Activated CD8-positive, alpha-beta memory T cell treated with anti-CD3 and anti-CD28 coated beads for 4 hours (primary cell): ENCODE measurements at places on chromosomes 5 and 9.
A peak's percentile ranks its signal among the peaks of the same experiment; 100 is the strongest.

DNA sequence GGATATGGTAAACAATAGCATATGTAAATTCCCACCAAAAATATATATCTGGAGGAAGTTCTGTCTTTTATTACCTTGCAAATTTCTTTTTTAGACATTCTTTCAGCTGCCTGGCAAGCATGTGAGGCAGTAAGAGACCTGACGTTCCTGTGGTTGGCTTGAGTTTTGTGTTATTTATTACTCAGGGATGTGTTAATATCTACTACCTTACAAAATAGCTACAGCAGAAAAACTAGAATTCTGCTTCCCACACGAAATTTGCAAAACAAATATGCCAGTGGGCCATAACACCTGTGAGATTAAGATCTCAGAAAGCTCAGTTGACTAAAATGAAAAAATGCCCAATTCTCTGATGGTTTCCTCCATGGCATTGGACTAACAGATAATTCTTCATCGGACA lies 274.2 kb downstream of the TMEM167A start:
- no peak for DNase-seq

DNA sequence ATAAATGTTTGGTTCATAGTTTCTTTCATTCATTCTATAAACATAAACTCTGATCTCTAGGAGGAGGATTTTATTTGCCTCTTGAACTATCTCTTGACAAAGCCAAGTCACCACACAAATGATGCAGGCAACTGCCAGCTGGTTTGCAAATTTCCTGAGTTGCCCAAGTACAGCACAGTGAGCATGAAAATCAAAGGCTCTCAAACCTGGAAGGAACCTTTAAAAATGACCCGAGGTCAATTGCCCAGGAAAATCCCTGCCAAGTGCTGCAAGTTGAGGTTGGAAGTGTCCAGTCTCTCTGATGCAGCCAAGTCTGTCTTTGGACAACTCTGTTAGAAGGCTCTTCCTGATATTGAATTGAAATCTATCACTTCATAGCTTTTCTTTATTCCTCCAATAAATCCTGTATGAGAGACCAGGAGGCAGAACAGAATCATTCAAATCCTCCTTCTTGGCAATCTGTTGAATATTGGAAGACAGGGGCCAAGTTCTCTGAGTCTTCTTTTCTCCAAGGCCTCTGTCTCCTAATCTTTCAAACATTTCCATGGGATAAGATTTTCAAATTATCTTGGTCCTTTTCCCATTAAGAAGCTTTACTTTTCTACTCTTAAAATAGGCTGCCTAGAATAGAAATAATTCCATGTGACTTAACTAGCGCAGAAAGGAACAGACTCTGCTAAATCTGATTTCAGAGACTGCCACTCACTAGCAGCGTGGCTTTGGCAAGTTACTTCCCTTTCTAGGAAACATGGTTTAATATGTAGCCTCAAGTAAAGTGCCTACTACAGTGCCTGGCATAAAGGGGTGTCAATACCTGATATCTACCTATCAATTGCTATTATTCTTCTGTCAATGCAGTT lies 159.2 kb downstream of the SNX18 start:
- no peak for DNase-seq

GRCh38 chr9:25678846-25679360 lies 659 bp upstream of the TUSC1 start:
- DNase-seq: no peak

- no peak for DNase-seq
Observed at GRCh38 chr5:64707191-64707590, 16.9 kb downstream of the SHISAL2B start.

- no peak for DNase-seq
Observed at GRCh38 chr9:129483415-129484351, 137.2 kb downstream of the C9orf50 start.

- DNase-seq: no peak
Observed at GRCh38 chr5:127959152-127959764, 124.3 kb upstream of the SLC12A2 start.

GRCh38 chr5:158349987-158350386 lies 491.0 kb upstream of the CLINT1 start:
- DNase-seq: no peak

DNA sequence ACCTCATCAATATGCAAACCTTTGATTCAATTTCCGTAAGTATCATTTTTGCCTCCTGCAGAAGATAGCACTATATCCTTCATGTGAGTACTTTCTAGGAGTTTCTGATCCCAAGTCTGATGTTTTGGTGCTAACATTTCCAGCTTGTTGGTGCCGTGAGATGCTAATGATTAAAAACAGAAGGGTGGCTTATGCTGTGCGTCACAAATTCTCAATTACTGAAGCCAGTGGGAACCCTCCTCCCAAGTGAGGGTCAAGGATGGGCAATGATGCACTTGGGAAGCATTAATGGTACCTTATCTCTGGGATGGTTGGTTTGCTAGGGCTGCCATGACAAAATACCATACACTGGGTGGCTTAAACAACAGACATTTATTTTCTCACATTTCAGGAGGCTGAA lies 123.0 kb downstream of the FOXD1 start:
- DNase-seq: no peak

GRCh38 chr5:93349613-93350012 lies 231.4 kb downstream of the NR2F1-AS1 start:
- no peak for DNase-seq

DNA sequence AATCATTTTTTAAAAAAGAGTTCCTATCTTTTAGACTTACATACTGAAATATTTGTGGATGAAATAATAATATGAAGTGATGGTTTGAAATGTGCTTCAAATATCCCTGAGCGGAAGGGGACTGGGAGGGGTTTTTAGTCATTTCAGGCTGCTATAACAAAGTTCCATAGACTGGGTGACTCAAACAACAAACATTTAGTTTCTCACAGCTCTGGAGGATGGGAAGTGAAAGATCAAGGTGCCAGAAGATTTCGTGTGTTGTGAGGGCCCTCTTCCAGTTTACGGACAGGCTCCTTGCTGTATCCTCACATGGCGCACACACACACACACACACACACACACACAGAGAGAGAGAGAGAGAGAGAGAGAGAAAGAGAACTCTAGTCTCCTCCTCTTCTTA lies 27.1 kb upstream of the TEX10 start:
- no peak for DNase-seq

GRCh38 chr5:73640861-73641320 lies 14.9 kb downstream of the ARHGEF28 start:
- DNase-seq: no peak

GRCh38 chr9:135992486-135993408 lies 31.6 kb upstream of the UBAC1 start:
- DNase-seq: no peak

GRCh38 chr5:148403344-148403743 lies 19.6 kb downstream of the FBXO38 start:
- DNase-seq: no peak

GRCh38 chr5:153641183-153641688 lies 150.8 kb downstream of the GRIA1 start:
- DNase-seq: no peak

DNA sequence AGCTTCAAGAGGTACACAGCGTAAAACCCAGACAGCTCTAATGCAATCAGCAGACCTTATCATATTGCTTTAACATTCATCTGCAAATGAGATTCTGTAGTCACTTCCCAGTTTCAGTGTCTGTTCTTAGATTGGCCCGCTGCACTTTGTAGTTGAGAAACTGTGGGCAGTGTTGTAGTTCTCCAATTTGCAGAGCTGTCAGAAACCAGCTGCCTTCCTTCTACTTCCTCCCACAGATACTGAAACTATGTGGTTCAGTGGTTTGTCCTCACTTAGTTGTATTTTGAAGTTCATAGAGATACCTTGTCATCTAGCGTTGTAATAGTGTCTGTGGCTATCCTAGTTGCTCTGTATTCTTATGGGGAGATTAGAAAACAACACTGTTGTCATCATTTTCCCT lies 39.6 kb upstream of the TRIM36 start:
- peak; percentile 16 for DNase-seq

DNA sequence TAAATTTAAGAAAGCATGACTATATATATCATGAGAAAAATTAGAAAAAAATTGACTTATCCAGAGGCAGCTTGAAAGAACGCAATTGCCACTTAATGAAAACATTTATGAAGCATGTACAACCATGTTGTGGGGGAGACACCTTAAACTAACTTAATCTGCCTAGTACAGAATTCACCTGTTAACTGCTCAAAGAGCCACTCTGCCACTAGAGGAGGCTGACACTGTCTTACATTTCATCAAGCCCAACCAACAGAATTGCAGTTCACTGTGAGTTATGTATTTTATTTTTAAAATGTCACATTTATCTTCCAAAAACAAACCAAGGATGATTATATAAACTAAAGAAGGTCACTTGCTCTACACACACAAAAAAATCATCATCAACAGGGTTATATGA lies 252.9 kb downstream of the MLLT3 start:
- DNase-seq: no peak

- DNase-seq: no peak
Observed at GRCh38 chr5:132456987-132457361, 33.6 kb downstream of the IRF1 start.

DNA sequence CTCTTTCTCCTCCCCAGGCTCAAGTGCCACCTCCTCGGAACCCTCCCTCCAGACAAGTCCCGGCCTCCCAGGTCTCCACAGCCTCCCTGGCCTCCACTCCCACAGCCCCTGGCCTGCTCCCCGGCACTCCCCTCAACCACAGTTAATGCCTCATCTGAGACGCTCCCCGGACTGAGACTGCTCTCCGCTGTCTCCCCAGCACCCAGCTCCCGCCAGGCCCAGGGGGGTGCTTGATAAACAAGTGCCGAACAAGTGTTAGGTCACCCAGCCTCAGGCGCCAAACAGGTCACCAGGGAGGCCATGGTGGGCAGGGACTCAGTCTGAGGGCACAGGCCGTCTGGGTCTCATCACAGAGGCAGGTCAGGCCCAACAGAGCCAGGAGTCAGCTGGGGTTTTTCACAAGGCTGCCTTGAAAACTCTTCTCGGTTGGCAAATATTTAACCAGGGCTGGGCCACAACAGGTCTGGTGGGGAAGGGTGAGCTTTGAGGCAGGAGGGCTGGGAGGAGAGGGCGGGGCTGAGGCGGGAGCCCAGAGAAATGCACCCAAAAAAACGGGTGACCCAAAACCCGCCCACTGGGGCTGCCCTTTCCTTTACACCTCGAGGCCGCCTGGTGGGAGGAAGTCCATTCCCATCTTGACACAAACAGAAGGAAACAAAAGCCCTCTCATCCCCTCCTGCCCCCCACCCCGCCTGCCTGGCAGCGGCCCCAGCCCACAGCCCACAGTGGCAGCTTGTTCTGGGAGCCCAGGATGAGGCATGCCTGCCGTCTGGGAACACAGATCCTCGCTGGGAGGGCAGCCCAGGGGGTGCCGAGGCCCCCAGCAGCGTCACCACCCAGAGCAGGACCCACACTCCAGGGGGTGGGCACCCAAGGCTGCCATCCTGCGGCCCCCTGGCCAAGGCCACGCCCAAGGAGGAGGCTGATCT lies 66.6 kb upstream of the STXBP1 start:
- no peak for DNase-seq

DNA sequence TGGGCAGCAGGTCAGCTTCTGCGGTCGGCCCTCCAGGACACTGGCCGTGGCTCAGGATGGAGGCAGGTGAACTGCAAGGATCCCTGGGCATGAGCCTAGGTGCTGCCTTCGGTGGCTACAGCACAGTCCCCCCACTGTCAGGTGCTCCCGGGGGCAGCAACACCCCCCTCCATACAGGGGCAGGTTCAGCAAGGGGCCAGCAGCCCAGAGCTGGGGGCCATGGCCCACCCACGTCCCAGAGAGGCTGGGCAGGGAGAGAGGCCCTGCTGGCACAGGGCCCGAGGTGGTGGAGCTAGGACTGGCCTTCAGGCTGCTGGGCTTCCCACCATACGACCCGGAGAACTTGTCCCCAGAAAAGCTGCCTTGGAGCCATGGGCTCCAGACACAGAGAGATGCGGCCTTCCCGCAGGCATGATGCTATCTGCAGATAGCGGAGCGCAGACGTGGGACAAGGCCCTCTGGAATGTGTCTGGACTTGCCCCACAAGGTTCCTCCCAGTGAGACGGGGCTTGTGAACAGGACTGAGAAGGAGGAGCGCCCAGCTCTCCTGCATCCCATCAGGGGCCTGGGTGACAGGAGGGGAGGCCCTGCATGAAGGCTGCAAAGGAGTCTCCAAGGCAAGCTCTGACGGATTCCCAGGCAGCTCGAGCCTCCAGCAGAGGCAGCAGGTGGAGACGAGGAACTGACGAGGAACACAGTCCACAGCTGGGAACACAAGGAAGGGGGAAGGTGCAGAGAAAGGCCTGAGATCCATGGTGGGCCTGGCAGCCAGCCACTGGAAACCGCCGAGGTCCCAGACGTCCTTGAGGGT lies 111.1 kb downstream of the VAV2 start:
- DNase-seq: no peak

GRCh38 chr5:167143716-167144115 lies 1147.7 kb upstream of the WWC1 start:
- no peak for DNase-seq

DNA sequence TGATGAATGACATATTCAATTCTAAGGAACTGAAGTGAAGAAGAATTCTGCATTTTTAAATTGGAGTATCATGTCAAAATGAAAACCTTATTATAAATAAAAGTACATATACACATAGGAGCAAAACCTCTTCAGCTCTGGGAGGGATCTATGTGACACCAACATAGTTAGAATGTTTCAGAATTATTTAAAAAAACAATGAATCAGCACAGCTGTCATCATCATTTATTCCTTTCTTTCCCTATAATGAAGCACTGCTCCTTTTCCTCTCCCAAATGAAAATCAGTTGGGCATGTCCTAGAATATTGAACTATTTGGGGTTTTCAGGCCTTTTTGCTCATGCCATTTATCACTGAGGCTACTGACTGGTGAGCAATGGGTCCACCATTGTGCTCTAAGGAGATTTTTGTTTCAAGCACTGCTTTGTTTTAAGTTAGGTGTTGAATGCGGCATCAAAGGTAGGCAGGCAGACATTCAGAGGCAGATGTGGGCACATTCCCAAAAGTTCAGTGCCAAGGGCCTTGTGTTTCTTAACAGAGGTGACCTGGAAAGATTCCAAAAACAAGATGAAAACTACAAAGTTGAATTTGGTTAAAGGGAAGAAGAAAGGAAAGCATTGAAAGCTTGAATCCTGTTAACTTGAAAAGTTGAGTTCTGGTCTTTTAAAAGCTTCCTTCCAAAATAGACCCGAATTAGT lies 126.4 kb upstream of the ADAMTSL1 start:
- DNase-seq: no peak

DNA sequence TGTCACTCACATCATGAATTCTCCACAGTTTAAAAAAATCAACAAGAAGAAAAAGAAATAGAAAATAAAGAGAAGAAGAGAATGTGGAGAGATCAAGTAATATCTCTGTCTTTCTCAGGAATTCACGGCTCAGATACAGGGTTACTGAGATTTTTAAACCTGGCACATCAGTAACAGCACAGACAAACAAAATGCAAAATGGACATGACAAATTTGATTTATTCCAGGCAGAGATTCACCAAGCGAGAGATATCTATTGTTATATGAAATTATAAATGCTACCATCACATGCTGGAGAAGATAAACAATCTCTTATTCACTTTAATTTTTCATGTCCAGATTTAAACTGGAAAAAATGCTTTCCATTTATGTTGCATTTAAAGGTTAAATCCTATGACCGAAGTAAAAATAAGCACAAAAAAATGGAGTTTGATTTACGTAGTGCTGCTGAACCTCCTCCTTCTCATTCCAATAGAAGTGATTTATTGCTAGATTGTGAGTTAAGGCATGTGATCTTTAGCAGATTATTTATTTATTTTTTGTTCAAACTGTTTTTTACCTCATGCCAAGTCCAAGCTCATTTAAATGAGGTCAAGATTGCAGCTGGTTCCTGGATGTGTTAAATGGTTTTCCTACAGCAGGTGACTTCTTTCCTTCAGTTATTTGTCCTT lies 926.4 kb downstream of the MAT2B start:
- DNase-seq: no peak
